ENCODE measurements at places on chromosomes 2 and 18.

- no peaks in the 10 kb centered on the region for H3K27me3 ChIP-seq
- H3K4me3 ChIP-seq, result peak overlapping the region; percentile 60
- DNase-seq, result no peak
- H3K36me3 ChIP-seq, result peaks cover 27% of the 10 kb centered on the region
- peak overlapping the region; percentile 93 for H3K27ac ChIP-seq
Measured at GRCh38 chr2:188984680-188985079, 10.5 kb downstream of the COL3A1 start.

DNA sequence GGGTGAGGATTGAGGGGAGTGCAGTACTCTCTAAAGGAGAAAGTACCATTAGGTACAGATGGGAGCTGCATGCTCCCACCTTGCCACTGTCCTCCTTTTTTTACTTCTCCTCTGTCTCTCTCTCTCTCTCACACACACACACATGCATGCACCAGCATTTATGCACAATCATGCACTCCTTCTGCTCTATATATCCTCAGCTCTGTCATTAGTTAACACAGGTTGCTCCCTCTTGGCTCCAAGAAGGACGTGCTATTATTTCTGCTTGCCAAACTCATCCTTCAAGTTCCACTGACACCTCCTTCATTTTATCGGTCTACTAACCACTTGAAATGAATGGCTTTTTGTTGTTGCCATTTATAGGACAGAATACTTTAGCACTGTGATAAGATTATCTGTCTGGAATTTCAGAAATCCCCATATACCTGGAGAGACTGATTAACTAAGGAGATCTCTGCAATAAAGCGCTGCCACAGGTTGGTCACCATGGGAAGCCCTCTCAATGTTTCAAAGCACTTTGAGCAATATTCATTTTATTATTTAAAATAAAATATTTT, 178.5 kb upstream of the TRIB2 start:
- no peaks in the 10 kb centered on the region for H3K27me3 ChIP-seq
- H3K4me1 ChIP-seq, result peaks cover 61% of the 10 kb centered on the region
- no peak overlapping the region for H3K4me3 ChIP-seq

GRCh38 chr2:230935130-230935430, 10.0 kb upstream of the GPR55 start:
- DNase-seq, result no peak
- no peak overlapping the region for H3K4me3 ChIP-seq
- H3K4me1 ChIP-seq, result peaks cover 5% of the 10 kb centered on the region
- H3K27me3 ChIP-seq, result no peaks in the 10 kb centered on the region
- peaks cover 1% of the 10 kb centered on the region for H3K36me3 ChIP-seq

GRCh38 chr2:26011609-26011989, 22.3 kb upstream of the RAB10 start:
- peaks cover 23% of the 10 kb centered on the region for H3K4me1 ChIP-seq
- H3K4me3 ChIP-seq, result no peak overlapping the region
- H3K27me3 ChIP-seq, result no peaks in the 10 kb centered on the region
- H3K36me3 ChIP-seq, result no peaks in the 10 kb centered on the region
- DNase-seq, result no peak

DNA sequence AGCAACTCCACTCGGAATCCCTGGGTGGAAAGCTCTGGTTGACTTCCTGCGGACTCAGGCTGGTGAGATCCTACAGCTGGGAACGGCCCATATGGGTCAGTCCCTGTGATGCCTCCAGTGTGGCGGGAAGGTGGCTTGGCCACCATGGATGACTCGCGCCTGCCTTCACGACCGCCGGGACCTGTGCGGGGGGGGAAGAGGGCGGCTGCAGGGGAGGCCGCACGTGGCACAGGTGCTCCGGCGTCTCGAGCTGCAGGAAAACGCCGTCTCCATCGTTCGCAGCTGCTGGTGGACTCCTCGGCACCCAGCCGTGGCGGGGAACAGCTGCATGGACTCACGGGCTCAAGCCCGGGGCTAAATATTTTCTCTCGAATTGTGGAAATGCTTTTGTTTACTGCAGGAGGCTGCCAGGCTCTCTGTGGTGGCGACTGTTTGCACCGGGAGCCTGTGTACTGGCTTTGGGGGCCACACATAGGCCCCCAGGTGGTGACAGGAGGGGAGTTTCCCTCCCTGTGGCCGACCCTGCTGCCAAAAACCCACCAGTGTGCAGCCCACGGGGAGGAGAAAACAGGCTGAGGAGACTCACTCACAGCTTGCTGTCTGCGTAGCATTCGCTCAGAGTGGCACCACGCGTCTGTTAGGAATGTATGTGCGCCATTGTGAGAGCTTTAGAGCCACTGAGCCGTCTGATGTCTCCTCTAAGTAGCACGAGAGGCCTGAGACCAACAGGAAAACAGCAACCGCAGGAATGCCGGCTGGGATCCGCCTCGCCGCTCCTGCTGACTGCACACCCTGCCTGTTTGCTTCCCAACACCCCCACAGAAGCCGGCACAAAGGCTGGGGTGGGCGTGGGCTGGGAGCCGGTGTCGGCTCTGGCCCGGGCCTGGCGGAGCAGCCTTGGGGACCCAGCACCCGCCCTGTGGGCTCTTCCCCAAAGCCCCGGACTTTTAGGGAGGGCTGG, 89.2 kb downstream of the NFATC1 start:
- H3K4me1 ChIP-seq, result peaks cover 10% of the 10 kb centered on the region
- DNase-seq, result no peak
- no peak overlapping the region for H3K4me3 ChIP-seq
- no peaks in the 10 kb centered on the region for H3K27me3 ChIP-seq
- peak overlapping the region; percentile 85 for H3K27ac ChIP-seq
- no peaks in the 10 kb centered on the region for H3K36me3 ChIP-seq

DNA sequence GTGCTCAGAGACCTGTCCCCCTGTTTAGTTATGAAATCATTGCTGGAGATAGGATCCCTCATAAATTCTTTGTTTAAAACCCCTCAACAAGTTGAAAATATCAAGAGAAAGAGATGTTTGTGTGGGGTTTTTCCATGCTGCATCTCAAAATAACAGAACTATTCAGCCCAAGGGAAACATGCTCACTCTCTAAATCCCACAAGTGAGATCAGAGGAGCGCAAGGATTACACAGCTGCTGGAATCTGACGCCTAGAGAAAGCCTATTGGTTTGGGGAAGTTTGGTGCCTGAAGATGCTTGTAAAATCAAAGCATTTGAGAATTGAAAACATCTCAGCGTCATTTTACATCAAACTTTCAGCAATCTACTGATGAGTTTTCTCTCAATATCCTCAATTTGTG, 7.9 kb downstream of the FSHR start:
- no peak overlapping the region for H3K27ac ChIP-seq
- no peak overlapping the region for H3K4me3 ChIP-seq
- no peaks in the 10 kb centered on the region for H3K4me1 ChIP-seq
- DNase-seq, result no peak
